ENCODE measurements at places on chromosomes 2 and 18.

DNA sequence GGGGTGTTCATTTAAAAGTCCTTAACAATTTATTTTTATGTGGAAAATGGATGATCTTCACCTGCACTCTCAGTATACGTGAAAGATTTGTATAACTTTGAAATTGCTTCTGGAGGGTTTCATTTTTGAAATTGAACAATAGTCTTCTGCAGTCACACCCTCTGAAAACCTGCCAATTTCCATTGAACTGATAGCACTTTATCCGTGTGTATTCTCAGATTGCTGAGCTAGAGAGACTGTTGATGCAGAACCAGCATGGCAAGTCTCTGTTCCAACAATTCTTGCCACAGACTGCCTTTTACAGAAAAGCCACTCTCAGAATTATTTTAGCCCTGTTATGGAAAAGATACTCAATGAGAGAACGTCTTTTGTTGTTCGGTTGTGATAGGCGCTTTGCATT is 6.6 kb upstream of the GULP1 start:
- DNase-seq, result no peak

DNA sequence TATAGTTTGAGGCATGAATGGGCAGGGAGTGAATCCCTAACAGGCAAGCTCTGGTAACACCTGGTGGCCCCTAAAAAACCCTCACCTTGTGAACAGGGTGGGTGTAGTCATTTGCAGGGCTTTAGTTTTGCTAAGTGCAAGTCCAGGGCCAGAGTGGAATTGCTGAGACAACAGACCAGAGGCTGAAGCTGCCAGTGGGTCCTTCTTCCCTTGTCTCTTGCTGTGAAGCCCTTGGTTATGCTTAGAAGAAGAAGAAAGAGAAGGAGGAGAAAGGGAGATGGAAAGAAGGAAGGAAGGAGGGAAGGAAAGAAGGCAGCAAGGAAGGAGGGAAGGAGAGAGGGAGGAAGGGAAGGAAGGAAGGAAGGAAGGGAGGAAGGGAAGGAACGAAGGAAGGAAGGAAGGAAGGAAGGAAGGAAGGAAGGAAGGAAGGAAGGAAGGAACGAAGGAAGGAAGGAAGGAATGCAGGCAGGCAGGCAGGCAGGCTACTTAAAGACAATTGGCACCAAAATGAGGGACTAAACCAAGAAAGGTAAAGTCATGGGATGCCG is 45.8 kb downstream of the SMAD7 start:
- no peak for DNase-seq

DNA sequence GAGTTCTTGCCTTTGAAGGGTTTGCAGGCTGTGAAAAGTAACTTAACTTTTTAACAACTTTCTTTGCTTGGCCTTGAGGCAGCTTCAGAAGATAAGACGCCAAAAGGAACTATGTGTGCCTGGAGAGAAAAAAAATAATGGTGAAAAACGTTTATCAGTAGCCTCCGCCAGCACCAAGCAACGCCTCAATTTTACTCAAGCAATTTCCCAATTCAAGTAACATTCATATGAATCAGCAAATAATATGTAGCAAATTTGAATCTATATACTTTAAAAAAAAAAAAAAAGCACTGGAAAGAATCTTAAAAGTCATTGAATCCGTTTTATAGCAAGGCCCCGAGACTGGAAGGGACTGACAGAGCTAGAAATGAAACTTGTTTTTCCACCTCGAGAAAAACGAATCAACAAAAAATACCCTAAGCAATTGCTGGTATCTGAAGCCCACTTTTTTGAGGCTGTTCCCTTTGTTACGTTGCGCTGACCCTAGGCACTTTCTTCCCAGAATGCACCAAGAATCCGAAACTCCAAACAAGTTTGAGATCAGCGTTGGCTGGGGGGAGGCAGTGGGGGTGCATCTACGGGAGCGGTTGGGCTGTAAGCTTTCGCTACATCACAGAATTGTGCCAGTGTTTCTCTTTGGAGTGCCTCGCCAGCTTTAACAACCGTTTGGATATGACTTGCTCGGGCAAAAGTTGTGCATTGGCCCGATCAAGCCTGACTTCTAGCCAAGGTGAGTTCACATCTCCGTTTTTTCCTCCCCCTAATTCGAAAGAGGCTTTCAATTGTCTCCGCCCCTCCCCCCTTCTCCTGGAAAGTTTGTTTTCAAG is 2.7 kb upstream of the TGIF1 start:
- no peak for DNase-seq

GRCh38 chr2:44767691-44768090 is 173.8 kb upstream of the SIX3 start:
- DNase-seq, result no peak

All from Jurkat, Clone E6-1 (cell line).